ENCODE measurements at places on chromosomes 6 and 20. TPM values are rescaled to one million over a fixed set of nuclear protein-coding genes. Genes with fewer than 3 reads are reported as not detected.

Gene CCN5
- not detected for total RNA-seq

Gene LAMA2
- 0.47 TPM for total RNA-seq

Gene IYD
- total RNA-seq = not detected

Gene RRAGD
- total RNA-seq = 14.0 TPM

Gene VSX1
- total RNA-seq = 4.2 TPM

Gene FOXQ1
- total RNA-seq = not detected

Gene PLCB4
- 51.4 TPM for total RNA-seq

Gene MYL9
- 19.7 TPM for total RNA-seq

Gene GSTA3
- total RNA-seq = not detected

Gene LRP11
- 29.8 TPM for total RNA-seq

- H3K4me3 ChIP-seq = no peak overlapping the region
- no peaks in the 10 kb centered on the region for H3K4me1 ChIP-seq
- DNase-seq = no peak
- H3K27ac ChIP-seq = no peak overlapping the region
These were observed 22.6 kb upstream of the XRN2 start for GRCh38 chr20:21280522-21281016.

DNA sequence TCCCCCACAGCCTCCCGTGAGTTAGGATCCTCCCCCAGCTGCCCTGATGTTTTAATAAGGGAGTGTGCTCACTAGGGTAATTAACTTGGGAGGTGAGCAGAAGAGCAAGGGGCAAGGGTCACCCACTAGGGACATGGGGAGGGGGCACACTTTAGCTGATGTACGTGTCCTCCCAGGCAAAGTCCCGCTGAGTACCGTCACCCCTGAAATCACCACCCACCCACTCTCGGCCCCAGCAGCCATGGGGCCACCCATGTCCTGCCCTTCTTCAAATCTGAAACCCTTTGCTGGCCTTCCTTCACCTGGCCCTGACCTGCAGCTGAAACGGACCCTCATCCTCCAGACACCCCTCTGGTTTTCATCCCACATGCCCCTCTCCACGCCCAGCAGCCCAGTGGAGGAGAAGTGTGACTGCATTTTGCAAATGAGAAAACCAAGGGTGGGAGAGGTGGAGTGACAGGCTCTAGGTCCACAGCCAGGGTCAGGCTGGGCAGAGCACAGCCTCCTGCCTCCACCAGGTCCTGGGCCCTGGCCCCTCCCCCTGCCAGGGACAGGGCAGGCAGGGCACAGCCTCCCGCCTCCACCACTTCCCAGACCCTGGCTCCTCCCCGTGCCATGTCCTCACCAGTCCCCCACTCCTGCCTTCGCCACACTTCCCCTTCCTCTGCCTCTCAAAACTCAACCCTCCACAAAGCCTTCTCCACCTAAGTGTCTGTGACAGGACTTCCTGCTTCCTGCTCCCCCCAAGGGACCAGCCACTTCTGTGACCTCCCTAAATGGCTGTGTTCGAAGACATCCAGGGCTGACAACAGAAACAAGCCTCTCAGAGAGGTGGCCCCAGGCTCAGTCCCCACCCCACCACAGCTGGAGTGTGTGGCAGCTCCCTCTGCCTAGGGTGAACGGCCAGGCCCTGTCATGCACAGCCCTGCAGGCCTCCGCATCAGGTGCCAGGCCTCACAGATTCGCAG lies 15.1 kb downstream of the ACSS1 start:
- H3K27ac ChIP-seq = peak overlapping the region; percentile 94
- H3K4me3 ChIP-seq = no peak overlapping the region
- peaks cover 21% of the 10 kb centered on the region for H3K4me1 ChIP-seq
- no peaks in the 10 kb centered on the region for H3K36me3 ChIP-seq

- no peak overlapping the region for H3K27ac ChIP-seq
- no peak overlapping the region for H3K4me3 ChIP-seq
- H3K27me3 ChIP-seq = peaks cover 29% of the 10 kb centered on the region
- no peak for DNase-seq
These were observed 319.1 kb upstream of the NT5E start for GRCh38 chr6:85130743-85131142.

DNA sequence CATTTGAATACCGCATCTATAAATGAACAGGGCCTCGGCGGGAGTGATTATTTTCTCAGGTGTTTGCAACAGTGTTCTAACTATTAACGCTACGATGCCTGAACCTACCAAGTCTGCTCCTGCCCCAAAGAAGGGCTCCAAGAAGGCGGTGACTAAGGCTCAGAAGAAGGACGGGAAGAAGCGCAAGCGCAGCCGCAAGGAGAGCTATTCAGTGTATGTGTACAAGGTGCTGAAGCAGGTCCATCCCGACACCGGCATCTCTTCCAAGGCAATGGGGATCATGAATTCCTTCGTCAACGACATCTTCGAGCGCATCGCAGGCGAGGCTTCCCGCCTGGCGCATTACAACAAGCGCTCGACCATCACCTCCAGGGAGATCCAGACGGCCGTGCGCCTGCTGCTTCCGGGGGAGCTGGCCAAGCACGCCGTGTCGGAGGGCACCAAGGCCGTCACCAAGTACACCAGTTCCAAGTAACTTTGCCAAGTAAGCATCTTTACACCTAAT lies 70.9 kb downstream of the HFE start:
- H3K27me3 ChIP-seq = peaks cover 18% of the 10 kb centered on the region
- DNase-seq = peak; percentile 66
- peak overlapping the region; percentile 92 for H3K27ac ChIP-seq
- peaks cover 35% of the 10 kb centered on the region for H3K4me1 ChIP-seq

DNA sequence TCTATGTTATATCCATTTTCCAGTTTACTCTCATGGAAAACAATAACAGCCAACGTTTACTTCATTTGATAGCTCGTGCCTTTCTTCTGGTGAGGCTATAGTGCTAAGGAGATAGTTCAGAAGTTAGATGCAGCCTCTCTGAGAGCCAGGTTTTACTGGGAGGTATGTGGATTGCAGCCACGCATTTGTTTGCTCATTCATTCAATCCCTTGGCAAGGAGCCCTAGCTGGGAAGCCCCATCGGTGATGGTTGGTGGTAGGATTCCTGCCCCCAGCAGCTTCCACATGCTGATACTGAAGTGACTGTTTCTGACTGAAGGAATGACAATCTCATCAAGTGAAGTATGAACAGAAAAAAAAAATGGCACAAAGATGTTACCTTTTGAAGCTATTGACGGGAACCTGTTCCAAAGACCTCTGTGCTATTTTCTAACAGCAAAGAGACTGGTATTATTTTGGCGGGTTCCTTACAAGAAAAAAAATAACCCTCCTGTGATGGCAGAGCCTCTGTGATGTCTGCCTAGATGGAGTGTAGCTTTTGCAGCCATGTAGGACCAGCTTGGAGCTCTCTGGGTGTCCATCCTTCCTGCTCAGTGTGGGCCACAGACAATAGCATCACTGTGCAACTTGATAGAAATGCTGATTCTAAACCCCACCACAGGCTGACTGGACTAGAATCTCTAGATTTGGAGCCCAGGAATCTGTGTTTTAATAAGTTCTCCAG lies 30.6 kb downstream of the SNAP25 start:
- no peak overlapping the region for H3K27ac ChIP-seq
- no peaks in the 10 kb centered on the region for H3K36me3 ChIP-seq
- H3K4me3 ChIP-seq = no peak overlapping the region

DNA sequence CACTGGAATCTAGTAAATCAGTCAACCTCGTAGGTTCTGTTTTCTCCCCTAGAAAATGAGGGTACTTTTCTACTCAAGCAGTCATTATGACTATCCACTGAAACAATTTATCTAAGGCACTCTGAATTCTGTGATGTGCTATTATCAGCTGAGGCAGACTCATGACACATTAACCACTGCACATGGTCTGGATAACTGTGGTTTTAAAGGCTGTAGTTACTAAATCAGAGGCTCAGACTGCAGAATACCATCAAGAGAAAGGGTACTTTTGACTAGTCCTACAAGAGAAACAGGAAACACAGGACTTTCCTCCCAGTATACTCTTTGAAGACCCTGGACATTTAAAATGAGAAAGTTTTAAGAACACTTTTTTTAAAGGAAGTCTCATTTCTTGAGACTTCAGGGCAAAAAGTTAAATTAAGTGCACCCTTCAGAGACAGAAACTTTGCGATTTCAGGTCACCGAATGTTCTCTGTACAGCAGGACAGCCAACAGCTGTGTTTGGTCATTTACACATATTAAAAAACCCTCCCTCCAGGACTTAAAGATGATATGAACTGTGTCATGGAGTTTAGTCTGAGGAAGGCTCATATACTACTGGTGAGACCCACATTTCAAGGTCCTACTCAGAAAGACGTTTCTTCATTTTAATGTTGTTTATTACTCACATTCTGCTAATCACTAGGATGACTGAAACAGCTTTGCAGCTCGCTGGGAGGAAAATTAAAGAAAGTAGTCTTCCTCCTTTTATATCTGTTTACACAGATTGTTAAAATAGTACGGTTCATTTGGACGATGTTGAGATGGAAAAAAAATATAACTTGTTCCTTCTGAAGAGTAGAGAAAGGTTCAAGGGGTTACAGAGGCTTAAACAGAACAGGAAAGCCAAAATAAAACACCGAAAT lies 19.9 kb downstream of the ATXN1 start:
- no peaks in the 10 kb centered on the region for H3K36me3 ChIP-seq
- no peak for DNase-seq
- no peak overlapping the region for H3K4me3 ChIP-seq
- H3K27ac ChIP-seq = no peak overlapping the region

DNA sequence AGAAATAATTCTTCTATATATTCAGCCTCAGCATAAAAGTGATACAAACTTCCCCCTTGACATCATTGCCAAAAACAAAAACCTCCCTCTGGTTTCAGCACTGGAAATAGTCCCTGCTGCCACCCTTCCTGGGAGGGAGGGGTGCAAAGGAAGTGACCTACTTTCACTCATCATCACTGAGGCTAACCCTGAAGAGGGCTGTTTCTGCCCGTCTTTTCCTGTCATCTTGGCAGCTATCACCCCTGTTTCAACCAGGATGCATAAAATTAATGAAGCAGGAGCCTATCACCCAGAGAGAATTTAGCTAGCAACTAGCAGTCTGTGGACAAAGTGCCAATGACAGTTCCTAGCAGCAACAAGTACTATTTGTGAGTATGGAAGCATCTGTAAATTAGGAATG lies 397.8 kb downstream of the LAMA2 start:
- no peak overlapping the region for H3K27ac ChIP-seq
- no peak for DNase-seq
- H3K27me3 ChIP-seq = no peaks in the 10 kb centered on the region
- H3K36me3 ChIP-seq = no peaks in the 10 kb centered on the region

DNA sequence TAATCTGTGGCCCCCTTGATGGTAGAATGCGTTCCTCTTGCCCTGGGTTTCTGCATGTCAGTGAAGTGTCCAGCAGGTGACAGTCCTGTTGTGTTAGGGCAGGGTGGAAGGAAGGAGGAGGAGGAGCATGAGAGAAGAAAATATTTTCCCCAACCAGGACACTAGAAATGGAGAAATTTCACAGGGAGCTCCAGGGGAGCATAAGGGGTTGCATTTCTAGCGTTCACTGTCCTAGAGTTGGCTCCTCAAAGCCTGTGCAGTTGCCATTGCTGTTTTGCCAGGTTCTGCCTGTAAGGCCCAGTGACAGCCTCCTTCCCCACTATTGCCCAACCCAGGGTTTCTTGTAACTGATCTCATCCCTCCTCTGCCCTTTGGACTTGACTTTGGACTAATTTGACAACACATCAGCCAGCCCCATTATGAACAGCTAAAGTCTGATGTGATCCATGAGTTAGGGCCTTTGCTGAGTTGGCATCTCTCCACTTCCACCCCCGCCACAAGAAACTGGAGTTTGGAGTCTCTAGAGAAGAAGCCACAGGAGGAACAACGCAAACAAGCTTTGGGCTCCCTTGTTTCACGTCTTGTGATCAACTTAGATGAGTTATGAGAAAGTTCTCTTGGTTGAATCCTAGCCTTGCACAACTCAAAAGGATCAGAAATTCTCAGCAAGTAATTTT lies 14.0 kb upstream of the FAM50B start:
- DNase-seq = no peak
- H3K27me3 ChIP-seq = no peaks in the 10 kb centered on the region
- H3K4me3 ChIP-seq = no peak overlapping the region
- H3K4me1 ChIP-seq = peaks cover 5% of the 10 kb centered on the region
- no peak overlapping the region for H3K27ac ChIP-seq

- peaks cover 3% of the 10 kb centered on the region for H3K36me3 ChIP-seq
- no peak overlapping the region for H3K27ac ChIP-seq
- DNase-seq = no peak
These were observed 14.3 kb downstream of the TTPAL start for GRCh38 chr20:44489931-44490330.

DNA sequence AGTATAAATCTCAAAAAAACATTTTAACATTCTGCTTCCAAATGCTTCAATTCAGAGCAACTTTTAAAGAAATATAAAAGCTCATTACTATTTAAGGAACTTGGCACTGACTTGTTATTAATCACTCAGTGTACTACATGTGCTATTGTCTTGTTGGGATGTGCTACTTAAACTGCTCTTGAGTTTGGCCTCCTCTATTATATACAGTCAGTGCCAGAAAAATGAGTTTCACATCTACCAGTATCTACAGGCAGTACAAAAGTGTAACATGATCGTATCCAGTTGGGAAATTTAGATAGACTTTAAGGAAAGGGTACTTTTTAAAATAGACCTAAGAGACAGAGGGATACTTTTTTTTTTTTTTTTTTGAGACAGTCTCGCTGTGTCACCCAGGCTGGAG lies 627.3 kb upstream of the SLC35B3 start:
- no peaks in the 10 kb centered on the region for H3K36me3 ChIP-seq
- DNase-seq = no peak
- peaks cover 36% of the 10 kb centered on the region for H3K27me3 ChIP-seq
- H3K4me1 ChIP-seq = no peaks in the 10 kb centered on the region

- H3K4me3 ChIP-seq = peak overlapping the region; percentile 20
- DNase-seq = no peak
- H3K36me3 ChIP-seq = no peaks in the 10 kb centered on the region
- peaks cover 34% of the 10 kb centered on the region for H3K4me1 ChIP-seq
- no peak overlapping the region for H3K27ac ChIP-seq
- peaks cover 28% of the 10 kb centered on the region for H3K27me3 ChIP-seq
These were observed 1.5 kb upstream of the SLC26A8 start for GRCh38 chr6:36025932-36026327.

GRCh38 chr6:66930559-66931290 lies 1223.7 kb upstream of the EYS start:
- H3K36me3 ChIP-seq = peaks cover 13% of the 10 kb centered on the region
- DNase-seq = no peak
- H3K4me3 ChIP-seq = no peak overlapping the region

DNA sequence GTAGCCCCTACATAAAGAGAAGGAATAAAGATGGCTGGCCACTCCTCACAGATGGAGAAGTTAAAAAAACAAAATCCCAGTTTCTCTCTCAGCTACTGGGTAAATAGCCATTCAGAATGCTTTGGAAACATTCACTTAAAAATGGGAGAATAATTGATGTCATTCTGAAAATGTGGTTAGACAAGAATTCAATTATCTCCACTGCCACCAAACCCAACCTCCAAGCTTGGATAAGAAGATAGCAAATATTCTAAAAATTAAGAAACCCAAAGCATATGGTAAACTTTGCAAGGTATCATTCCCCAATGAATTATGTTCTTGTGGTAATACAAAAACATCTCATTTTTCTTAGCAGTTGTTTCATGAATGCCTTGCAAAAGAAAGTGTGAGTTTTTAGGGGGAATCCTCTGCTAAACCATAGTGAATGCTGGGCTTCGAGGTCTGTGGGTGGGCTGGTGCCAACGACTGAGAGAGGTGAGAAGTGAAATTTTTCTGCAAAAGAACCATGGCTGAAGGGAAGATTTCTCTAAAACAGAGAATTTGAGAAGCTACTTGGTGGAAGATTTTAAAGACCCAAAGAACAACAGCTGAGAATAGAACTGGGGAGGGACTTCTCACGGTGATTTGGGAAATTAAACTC lies 497.9 kb upstream of the JARID2 start:
- H3K4me3 ChIP-seq = no peak overlapping the region
- no peak overlapping the region for H3K27ac ChIP-seq
- no peaks in the 10 kb centered on the region for H3K36me3 ChIP-seq

Measured in neural crest cell (in vitro differentiated cells).